ENCODE measurements at places on chromosomes 7 and 10. TPM values are rescaled to one million over a fixed set of nuclear protein-coding genes. Genes with fewer than 3 reads are reported as not detected.
A peak's percentile ranks its signal among the peaks of the same experiment; 100 is the strongest.

Gene ZNF853
- not detected for total RNA-seq

DNA sequence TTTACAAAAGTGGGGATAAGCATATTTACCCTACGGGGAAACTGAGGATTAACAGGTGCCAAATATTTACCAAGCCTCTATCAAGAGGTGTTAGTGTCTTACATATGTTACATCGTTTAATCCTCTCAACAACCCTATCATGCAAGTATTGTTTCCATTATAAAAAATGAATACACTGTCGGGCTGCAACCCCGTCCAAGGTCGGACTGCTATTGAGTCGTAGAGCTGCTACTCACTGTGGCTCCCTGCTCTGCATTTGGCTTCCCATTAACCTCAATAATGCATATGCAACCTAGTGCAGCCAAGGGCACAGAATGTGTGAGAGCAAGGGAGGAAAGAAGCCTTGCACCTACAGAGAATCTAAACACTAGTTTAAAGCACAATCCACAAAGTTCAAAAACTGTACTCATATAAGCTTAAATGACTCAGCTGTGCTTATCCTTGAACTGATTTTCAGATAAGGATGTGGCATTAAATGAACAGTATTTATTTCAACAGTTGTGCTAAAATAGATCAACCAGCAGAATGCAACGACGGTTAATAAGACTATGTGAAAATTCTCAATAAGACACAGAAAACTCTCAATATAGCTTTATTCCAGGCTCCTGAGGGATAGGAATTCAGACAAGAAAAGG is 49.9 kb downstream of the UBE2H start:
- H3K4me3 ChIP-seq, result no peak overlapping the region
- no peak overlapping the region for H3K27ac ChIP-seq
- H3K27me3 ChIP-seq, result no peaks in the 10 kb centered on the region
- DNase-seq, result no peak

DNA sequence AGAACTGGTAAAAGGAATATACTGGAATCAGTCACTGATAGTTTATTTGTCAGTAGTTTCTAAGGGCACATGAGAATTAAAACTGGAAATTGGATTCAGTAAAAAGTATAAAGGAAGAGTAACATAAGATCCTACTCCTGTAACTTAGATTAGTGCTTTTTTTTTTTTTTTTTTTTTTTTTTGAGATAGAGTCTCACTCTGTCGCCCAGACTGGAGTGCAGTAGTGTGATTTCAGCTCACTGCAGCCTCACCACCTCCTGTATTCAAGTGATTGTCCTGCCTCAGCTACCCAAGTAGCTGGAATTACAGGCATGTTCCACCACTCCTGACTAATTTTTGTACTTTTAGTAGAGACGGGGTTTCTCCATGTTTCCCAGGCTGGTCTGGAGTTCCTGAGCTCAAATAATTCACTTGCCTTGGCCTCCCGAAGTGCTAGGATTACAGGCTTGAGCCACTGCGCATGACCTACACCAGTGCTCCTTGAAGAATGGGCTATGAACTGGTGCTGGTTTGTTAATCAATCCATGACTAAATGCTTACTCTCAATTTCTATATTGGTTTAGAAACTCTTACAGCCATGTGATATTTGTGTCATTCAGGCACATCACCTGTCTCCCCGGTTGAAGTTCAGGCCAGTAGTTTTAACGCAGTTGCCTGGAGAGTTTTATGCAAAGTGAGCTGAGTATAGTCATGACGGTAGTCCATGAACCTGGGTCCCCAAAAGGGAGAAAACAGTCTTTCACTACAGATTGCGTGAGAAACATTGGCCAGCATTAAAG is 65.0 kb downstream of the ZEB1 start:
- H3K27me3 ChIP-seq, result no peaks in the 10 kb centered on the region
- H3K4me3 ChIP-seq, result no peak overlapping the region
- no peak overlapping the region for H3K27ac ChIP-seq
- no peaks in the 10 kb centered on the region for H3K4me1 ChIP-seq

DNA sequence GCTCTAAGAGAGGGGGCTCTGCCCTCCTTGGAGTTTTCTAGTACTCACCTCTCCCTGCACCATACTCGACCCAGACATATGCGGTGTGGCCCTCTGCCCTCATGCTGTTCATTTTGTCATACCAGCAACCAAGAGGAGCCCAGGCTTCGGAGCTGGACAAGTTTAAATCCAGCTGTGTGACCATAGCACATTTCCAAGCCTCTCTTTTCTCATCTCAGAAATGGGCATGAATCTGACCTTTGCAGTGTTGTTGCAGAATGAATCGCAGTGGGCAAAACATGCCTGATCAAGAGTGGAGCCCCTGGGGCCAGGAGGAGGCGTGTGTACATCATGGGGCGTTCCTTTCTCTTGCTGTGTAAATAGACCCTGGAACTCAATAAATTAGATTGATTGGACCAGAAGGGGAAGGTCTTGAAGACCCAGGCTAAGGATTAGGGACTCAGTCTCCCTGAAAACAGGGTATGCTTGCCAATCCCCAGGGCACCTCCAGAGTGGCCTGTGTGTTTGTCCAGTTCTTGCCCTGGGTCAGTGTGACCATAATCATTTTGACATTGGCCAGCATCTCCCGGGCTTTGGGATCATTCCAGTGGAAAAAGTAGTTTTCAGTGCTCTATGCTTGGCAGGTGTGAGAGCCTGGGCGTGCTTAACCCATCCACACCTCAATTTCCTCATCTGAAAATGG is 59.6 kb downstream of the ZMIZ1 start:
- H3K27ac ChIP-seq, result peak overlapping the region; percentile 51
- H3K36me3 ChIP-seq, result peaks cover 38% of the 10 kb centered on the region
- H3K4me3 ChIP-seq, result no peak overlapping the region

Gene PTF1A
- not detected for total RNA-seq

DNA sequence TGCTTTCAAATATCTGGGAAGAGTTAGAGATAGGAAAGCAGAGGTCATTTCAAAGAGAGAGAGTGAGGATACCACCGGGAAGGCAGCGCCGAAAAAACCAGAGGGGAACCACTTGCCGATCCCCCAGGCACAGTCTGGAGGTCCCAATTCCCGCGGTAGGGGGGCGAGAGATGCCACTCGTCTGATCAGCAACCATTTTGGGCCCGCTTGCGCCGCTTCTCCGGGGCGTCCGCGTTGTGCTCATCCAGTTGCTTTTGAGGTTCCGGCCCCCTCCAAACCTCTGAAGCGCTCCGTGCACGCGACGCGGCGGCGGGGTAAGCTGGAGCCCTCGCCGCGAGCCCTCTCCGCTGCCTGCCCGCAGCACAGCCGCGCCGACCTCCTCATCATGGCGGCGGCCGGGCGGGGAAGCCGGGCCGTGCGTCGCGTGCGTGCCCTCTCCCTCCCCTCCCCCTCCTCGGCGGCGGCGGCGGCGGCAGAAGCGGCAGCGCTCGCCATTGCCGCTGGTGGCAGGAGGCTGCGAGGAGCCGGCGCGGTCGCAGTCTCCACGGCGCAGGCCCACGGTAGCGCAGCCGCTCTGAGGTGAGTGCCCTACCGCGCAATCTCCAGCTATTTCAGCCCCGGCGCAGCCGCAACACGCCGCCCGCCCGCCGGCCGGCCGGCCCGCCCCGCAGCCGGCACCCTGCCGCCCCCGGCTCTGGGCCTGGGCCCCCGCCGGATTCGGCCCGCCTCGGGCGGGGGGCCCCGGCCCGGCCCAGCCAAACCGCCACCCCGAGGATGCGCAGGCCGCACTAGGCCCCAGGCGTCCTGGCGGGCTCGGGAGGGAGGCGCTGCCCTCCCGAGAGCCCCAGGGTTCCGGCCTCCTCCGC is at the start of gene NRF1:
Gene NRF1, plus strand, starts transcription at position 475 of the 866 bp plus-strand sequence. CDS start 45,632 bp downstream, outside the sequence.
- peak within 1 kb of the TSS; percentile 93 for H3K27ac ChIP-seq
- H3K27me3 ChIP-seq, result no peaks in the 10 kb centered on the region
- peak; percentile 93 for DNase-seq
- peaks cover 33% of the 10 kb centered on the region for H3K36me3 ChIP-seq

Gene MYH16
- not detected for total RNA-seq

DNA sequence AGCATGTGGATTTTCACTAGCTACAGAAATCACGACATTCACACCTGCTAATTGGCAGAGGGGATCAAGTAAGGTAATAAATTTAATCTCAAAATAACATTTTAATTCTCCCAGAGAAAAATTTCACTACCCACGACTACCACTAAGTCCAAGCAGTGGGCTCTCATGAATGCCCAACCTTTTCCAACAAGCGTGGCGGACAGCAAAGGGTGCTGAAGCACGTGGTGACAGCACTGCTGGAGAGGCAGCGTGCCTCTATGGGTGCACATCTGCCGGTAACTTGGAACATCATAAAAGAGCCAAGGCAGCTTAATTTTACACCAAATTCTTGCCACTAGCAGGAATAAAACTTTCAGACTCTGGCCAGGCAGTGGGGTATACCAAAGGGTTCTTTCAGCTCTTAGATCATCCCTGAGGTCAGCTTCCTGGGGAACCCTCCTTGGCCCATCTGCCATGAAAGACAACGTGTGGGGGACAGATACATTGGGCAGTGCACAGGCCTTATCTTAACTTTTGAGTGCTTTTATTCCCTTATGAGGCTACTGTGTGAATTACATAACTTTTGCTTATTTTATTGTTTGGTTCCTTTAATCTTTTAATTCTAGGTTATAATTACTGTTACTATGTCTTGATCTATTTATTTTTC is 206.7 kb upstream of the KCTD7 start:
- H3K27me3 ChIP-seq, result no peaks in the 10 kb centered on the region
- peaks cover 3% of the 10 kb centered on the region for H3K36me3 ChIP-seq
- no peak overlapping the region for H3K4me3 ChIP-seq
- DNase-seq, result no peak
- no peak overlapping the region for H3K27ac ChIP-seq

Gene BAIAP2L1
- 22.9 TPM for total RNA-seq

- no peaks in the 10 kb centered on the region for H3K36me3 ChIP-seq
- H3K4me3 ChIP-seq, result no peak overlapping the region
- H3K27me3 ChIP-seq, result peaks cover 13% of the 10 kb centered on the region
- H3K4me1 ChIP-seq, result no peaks in the 10 kb centered on the region
- H3K27ac ChIP-seq, result no peak overlapping the region
These were observed 180.0 kb downstream of the TNS3 start for GRCh38 chr7:47401611-47402570.

Gene SEMA3E
- 0.04 TPM for total RNA-seq

Gene AP4M1
- 21.8 TPM for total RNA-seq

GRCh38 chr7:157676456-157677255 is 339.9 kb downstream of the DNAJB6 start:
- H3K36me3 ChIP-seq, result no peaks in the 10 kb centered on the region
- no peaks in the 10 kb centered on the region for H3K4me1 ChIP-seq
- H3K27me3 ChIP-seq, result peaks cover 80% of the 10 kb centered on the region
- H3K4me3 ChIP-seq, result no peak overlapping the region

Gene MBLAC1
- 3.1 TPM for total RNA-seq

Gene TEX36
- not detected for total RNA-seq

- no peaks in the 10 kb centered on the region for H3K27me3 ChIP-seq
- DNase-seq, result no peak
- no peaks in the 10 kb centered on the region for H3K36me3 ChIP-seq
- no peak overlapping the region for H3K4me3 ChIP-seq
These were observed 52.5 kb upstream of the GLCCI1 start for GRCh38 chr7:7916064-7916463.

DNA sequence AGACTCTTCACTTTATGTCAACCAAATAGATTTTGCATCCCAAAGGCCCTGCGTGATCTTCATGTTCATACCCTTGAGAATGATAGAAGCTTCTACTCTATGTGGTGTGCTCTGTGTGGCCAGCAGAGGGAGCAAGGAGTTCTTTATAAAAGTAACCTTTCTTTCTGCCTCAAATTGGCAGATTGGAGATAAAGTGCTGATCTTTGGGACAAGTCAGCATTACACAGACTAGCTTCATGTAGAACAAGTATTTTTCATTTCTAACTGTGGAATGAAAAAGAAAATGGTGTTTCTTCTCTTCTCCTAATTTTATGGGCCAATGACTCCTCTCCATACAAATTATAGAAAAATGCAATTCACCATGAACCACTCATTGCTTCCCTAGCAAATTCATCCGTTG is 1214.1 kb downstream of the SORCS1 start:
- no peaks in the 10 kb centered on the region for H3K27me3 ChIP-seq
- peak; percentile 7 for DNase-seq
- H3K4me3 ChIP-seq, result no peak overlapping the region

DNA sequence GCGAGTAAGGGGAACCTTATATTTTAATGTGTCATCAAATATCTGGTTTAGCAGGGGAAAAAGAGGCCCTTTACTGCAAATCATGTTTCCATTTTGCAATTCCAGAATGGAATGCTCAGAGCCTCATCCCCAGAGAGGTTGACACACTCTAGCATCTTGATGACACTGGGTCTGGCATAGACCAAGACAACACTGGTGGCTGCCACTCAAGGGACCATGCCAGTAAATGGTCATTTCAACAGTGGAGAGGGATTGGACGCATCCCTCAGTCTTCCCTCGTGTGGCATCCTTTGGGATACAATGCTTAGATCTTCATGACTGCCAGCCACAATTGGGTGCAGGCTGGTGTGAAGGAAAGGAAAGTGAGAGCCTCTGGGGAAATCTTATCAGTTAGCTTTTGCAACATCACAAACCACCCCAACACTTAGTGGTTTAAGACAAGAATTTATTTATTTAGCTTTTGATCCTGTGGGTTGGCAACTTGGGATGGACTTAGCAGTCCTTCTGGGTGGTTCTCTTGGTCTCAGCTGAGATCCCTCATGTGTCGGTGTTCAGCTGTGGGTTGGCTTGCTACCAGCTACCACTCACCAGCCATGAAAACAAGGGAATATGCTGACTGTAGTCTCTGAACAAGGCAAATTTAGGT is 21.6 kb downstream of the TACC2 start:
- no peak overlapping the region for H3K4me3 ChIP-seq
- no peaks in the 10 kb centered on the region for H3K36me3 ChIP-seq
- DNase-seq, result no peak
- H3K27ac ChIP-seq, result no peak overlapping the region
- peaks cover 28% of the 10 kb centered on the region for H3K27me3 ChIP-seq

GRCh38 chr10:80072584-80072983 is 5.9 kb upstream of the TMEM254 start:
- H3K4me3 ChIP-seq, result no peak overlapping the region
- DNase-seq, result no peak
- H3K36me3 ChIP-seq, result no peaks in the 10 kb centered on the region
- H3K27ac ChIP-seq, result no peak overlapping the region

Gene HOXA2
- total RNA-seq, result not detected

GRCh38 chr7:74017125-74017524 is 10.8 kb upstream of the ELN start:
- DNase-seq, result no peak
- H3K27ac ChIP-seq, result no peak overlapping the region
- peaks cover 71% of the 10 kb centered on the region for H3K27me3 ChIP-seq
- no peaks in the 10 kb centered on the region for H3K36me3 ChIP-seq

GRCh38 chr7:35480806-35481205 is 214.1 kb downstream of the HERPUD2 start:
- no peak overlapping the region for H3K27ac ChIP-seq
- H3K36me3 ChIP-seq, result no peaks in the 10 kb centered on the region
- DNase-seq, result no peak
- no peaks in the 10 kb centered on the region for H3K4me1 ChIP-seq

DNA sequence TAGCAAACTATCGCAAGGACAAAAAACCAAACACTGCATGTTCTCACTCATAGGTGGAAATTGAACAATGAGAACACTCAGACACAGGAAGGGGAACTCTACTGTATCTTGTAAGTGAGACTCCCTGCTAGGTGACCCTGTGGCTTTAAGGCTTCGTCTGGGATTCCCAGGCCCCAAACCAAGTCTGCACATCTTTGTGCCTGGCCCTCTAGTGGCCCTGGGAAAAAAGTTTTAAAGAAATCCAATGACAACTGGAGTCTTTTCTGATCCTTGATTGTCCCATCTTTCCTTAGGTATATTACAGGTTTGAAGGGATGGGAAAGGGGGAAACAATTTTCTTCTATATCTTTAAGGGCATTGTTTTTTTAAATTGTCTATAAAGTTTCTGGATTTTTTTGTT is 10.6 kb upstream of the LIPM start:
- H3K27me3 ChIP-seq, result no peaks in the 10 kb centered on the region
- DNase-seq, result no peak
- no peak overlapping the region for H3K4me3 ChIP-seq
- H3K4me1 ChIP-seq, result no peaks in the 10 kb centered on the region
- no peaks in the 10 kb centered on the region for H3K36me3 ChIP-seq
- no peak overlapping the region for H3K27ac ChIP-seq
